ENCODE measurements at places on chromosomes 1 and 21. TPM values are rescaled to one million over a fixed set of nuclear protein-coding genes. Genes with fewer than 3 reads are reported as not detected.

The FCRL6 gene
- total RNA-seq: 1.4 TPM

The CAMK2N1 gene
- total RNA-seq: 80.6 TPM

The TEDDM1 gene
- total RNA-seq: not detected

The VANGL1 gene
- total RNA-seq: 12.3 TPM

The OLFML3 gene
- 13.5 TPM for total RNA-seq

The SH3D21 gene
- total RNA-seq: 33.4 TPM

The KPRP gene
- total RNA-seq: not detected

The FCRL1 gene
- 5.7 TPM for total RNA-seq

The CFHR3 gene
- 2.1 TPM for total RNA-seq

The ACTL8 gene
- not detected for total RNA-seq

The YTHDF2 gene
- total RNA-seq: 61.0 TPM
